Caki2 (cell line): ENCODE measurements at places on chromosomes 5 and 9.

GRCh38 chr5:72194846-72195245, 87.6 kb downstream of the MAP1B start:
- no peak for DNase-seq

DNA sequence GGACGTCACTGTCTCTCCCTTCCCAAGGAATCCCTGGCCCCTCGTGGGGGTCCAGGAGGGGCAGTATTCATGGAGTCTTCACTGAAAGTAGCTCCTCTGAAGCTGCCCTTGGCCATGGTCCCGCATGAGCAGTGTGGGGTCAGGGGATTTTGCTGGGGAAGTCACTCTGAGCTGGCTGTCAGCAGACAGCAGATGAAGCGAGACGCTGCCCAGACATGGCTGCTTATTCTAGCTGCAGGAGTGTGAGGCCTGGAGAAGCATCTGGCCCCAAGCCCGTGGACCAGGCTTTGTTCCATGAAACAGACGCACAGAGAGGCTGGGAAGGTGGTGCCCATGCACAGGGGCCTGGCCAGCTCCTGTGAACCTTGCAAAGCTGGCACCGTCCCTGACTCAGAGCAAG, 21.5 kb upstream of the ASS1 start:
- no peak for DNase-seq

- no peak for DNase-seq
These were observed 1016.3 kb upstream of the SEMA6A start for GRCh38 chr5:117590944-117591343.

GRCh38 chr9:35905912-35906679, at the start of gene HRCT1:
HRCT1 (plus strand) TSS chr9:35906202; CDS start chr9:35906288, 86 bp downstream.
- DNase-seq, result peak; percentile 94

- DNase-seq, result no peak
These were observed 78.3 kb downstream of the TNC start for GRCh38 chr9:115039516-115040120.

- DNase-seq, result no peak
These were observed 55.5 kb upstream of the FBXL17 start for GRCh38 chr5:108437425-108437824.

- no peak for DNase-seq
These were observed 31.0 kb downstream of the PDE8B start for GRCh38 chr5:77241444-77241843.

DNA sequence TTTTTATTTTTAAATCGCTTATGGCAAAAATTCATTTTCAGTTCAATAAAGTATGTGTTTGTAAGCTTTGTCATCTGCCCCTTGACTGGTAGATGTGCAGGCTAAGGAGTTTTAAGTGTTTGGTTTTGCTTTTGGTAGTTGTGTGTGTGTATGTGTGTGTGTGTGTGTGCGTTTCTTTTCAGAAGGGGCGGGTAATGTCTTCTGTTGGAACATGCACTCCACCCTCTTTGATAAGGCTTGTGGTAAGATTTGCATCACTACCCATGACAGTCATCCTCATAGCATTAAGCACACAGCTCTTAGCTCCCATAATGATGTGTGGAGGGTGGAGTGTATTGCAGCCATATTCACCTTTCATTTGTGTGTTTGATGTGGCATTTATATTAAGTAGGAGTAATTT, 92.1 kb upstream of the FSD1L start:
- DNase-seq, result peak; percentile 35

DNA sequence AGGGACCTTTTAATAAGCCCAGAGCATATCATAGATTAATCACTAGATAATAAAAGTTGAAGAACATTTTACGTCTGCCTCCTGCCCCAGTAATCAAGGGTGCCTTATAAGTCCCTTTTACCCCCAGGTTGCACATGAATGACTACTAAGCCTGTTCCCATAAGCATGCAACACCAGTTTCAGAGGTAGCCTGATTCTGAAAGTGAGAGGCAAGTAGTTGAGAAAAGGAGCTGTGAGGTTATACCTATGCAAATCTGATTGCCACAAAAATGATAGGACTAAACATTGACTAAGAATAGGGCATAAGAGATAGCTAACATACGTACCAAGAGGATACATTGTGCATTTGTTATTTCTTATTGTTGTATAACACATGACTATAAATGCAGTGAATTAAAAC, 681.9 kb downstream of the ISL1 start:
- no peak for DNase-seq

DNA sequence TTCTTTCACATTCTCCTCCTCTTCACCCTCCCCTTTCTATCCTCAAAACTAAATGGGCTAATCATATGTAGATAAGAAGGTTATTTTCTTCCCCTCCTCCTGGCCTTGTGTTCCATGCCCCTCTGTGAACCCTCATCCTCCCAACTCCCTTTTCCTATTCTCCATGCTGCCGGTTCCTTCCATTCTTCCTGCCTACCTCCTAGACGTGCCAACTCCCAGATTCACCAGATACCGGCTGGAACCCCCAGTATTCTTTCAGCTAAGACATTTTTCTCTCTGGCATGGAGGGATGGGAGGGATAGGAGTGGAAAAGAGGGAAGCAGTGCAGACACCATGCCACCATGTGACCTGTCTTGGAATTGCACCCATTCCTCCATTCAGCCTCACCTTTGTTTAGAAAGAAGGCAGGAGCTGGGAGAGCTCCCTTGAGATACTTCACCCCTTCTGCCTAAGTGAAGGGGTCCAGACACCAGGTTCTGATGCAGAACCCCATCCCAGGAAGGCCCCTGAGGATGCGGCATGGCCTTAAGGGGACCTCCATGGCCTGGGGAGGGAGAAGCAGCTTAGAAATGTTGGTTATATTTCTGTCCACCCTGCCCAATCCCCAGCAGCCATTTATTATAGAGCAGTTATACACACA, 4.8 kb downstream of the DNAJB5 start:
- peak; percentile 49 for DNase-seq
